ENCODE measurements at places on chromosomes 3 and 15. TPM values are rescaled to one million over a fixed set of nuclear protein-coding genes. Genes with fewer than 3 reads are reported as not detected.

Gene SLC2A2
- not detected for total RNA-seq

Gene PSMA4
- 348 TPM for total RNA-seq

Gene IDH2
- 64.6 TPM for total RNA-seq

Gene IL12A
- 0.82 TPM for total RNA-seq

Gene CCDC54
- total RNA-seq = not detected

Gene PLA2G4E
- not detected for total RNA-seq

Gene LIPC
- not detected for total RNA-seq

Gene DUOXA2
- not detected for total RNA-seq

Gene PTH1R
- total RNA-seq = 1.5 TPM

Gene RETNLB
- total RNA-seq = not detected

Gene ZNF662
- total RNA-seq = not detected

Gene GOLGA8S
- 0.11 TPM for total RNA-seq

Gene MAGEL2
- 4.5 TPM for total RNA-seq

Gene FAM131A
- 15.4 TPM for total RNA-seq

Gene ABI3BP
- total RNA-seq = not detected

Gene MUC4
- 2.0 TPM for total RNA-seq

Gene CMTM8
- 10.5 TPM for total RNA-seq

Gene CP
- total RNA-seq = 2.6 TPM

Gene C3orf22
- total RNA-seq = not detected

Gene ITIH3
- not detected for total RNA-seq

Gene GABRA5
- total RNA-seq = 15.0 TPM

Gene TMC3
- total RNA-seq = not detected

Gene ZNF80
- total RNA-seq = not detected

DNA sequence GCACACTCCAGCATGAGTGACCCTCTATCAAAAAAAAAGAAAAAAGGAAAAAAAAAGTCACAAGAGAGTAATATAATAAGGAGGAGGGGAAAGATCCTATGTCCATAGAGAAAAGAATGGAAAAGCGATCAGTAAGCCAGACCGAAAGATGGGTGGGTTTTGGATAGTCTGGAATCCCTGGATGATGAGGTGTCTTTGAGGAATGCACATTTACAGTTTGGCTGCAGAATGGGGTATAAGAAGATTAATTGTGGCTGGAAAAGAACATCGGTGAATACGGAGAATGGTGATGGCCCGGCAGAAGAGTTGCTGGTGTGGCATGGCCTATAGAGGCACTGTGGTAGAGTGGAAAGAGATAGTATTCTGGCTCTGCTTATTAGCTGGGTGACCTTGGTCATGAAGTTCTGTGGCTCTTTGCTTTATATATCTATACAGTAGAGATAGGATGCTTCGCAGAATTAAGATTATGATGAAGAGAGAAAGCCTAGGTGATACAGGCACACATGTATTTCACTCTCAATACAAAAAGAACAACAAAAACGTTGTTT is 187.9 kb downstream of the AKAP13 start:
- no peak overlapping the region for H3K4me3 ChIP-seq
- H3K27me3 ChIP-seq = no peaks in the 10 kb centered on the region
- no peak overlapping the region for H3K27ac ChIP-seq
- no peak for DNase-seq
- H3K4me1 ChIP-seq = no peaks in the 10 kb centered on the region
- no peaks in the 10 kb centered on the region for H3K36me3 ChIP-seq

DNA sequence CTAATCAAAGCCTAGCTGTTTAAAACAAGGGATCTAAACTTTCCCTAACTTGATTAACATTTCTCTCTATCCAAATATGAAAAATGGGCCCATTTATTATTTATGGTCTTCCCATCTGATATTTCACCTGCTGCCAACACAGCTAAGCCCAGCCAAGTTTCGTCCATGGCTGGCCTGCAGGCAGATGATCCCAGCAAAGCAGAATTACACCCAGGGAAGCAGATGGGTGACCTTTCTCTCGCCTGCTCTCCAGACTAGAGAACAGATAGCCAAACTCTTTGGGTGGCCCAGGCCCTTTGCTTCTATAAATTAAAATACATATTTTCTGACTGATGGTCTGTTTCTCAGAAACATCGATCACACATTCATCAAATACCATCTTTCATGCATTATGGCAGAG is 1038.8 kb downstream of the AGBL1 start:
- H3K36me3 ChIP-seq = no peaks in the 10 kb centered on the region
- H3K27ac ChIP-seq = no peak overlapping the region
- H3K4me3 ChIP-seq = no peak overlapping the region
- H3K27me3 ChIP-seq = no peaks in the 10 kb centered on the region
- no peaks in the 10 kb centered on the region for H3K4me1 ChIP-seq

GRCh38 chr15:34494084-34494399 is 56.4 kb upstream of the GOLGA8A start:
- H3K27me3 ChIP-seq = peaks cover 30% of the 10 kb centered on the region
- H3K36me3 ChIP-seq = no peaks in the 10 kb centered on the region
- no peak for DNase-seq
- no peak overlapping the region for H3K27ac ChIP-seq
- peak overlapping the region; percentile 62 for H3K4me3 ChIP-seq
- H3K4me1 ChIP-seq = peaks cover 2% of the 10 kb centered on the region

GRCh38 chr3:123800362-123800682 is 83.8 kb downstream of the MYLK start:
- no peaks in the 10 kb centered on the region for H3K27me3 ChIP-seq
- H3K27ac ChIP-seq = no peak overlapping the region
- H3K4me1 ChIP-seq = no peaks in the 10 kb centered on the region
- no peak overlapping the region for H3K4me3 ChIP-seq
- H3K36me3 ChIP-seq = no peaks in the 10 kb centered on the region
- no peak for DNase-seq

DNA sequence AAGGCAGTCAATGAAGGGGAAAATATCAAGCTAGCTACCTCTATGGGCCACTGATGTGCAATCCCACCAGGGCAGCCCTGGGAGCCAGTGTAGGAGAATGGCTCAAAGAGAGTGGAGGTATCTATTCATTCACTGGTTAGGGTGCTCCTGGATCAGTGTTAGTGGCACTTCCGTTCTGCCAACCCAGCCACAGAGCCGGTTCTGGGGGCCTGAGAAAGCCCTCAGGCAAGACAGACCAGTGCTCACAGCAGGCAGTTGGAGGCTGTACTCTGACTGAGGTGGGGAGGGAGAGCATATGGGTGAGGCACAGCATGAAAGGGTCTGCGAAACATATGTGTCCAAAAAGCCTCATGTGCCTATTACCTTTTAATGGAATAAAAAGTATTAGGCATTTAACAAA is 109.3 kb downstream of the KCNMB2 start:
- no peak overlapping the region for H3K4me3 ChIP-seq
- H3K36me3 ChIP-seq = no peaks in the 10 kb centered on the region
- no peaks in the 10 kb centered on the region for H3K27me3 ChIP-seq
- H3K4me1 ChIP-seq = no peaks in the 10 kb centered on the region
- DNase-seq = no peak

- H3K4me1 ChIP-seq = no peaks in the 10 kb centered on the region
- peaks cover 2% of the 10 kb centered on the region for H3K36me3 ChIP-seq
- H3K4me3 ChIP-seq = no peak overlapping the region
- H3K27ac ChIP-seq = no peak overlapping the region
Measured at GRCh38 chr3:129330409-129330808, 51.7 kb downstream of the HMCES start.

GRCh38 chr3:8576841-8577571 is 67.6 kb downstream of the SSUH2 start:
- H3K4me3 ChIP-seq = no peak overlapping the region
- H3K27ac ChIP-seq = no peak overlapping the region
- no peaks in the 10 kb centered on the region for H3K36me3 ChIP-seq
- H3K4me1 ChIP-seq = no peaks in the 10 kb centered on the region
- DNase-seq = no peak

DNA sequence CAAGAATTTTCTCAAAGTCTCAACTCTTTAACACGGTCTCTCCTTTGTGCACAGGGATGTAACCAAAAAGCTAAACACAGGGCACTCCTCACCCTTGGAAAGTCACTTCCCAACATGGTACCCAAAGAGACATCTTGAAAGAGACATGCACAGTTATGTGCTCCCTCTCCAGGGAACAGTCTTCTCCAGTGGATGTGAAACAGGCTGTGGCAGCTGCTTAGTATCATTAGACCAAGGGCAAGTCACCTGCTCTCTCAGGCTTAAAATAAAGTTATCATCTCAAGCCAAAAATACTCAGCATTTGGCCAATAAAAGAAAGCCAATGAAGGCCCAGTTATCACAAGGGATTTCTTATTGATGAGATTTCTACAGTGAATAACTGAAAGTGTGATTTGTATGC is 128.3 kb downstream of the WDR76 start:
- H3K27ac ChIP-seq = no peak overlapping the region
- H3K36me3 ChIP-seq = no peaks in the 10 kb centered on the region
- H3K27me3 ChIP-seq = no peaks in the 10 kb centered on the region
- H3K4me3 ChIP-seq = no peak overlapping the region

DNA sequence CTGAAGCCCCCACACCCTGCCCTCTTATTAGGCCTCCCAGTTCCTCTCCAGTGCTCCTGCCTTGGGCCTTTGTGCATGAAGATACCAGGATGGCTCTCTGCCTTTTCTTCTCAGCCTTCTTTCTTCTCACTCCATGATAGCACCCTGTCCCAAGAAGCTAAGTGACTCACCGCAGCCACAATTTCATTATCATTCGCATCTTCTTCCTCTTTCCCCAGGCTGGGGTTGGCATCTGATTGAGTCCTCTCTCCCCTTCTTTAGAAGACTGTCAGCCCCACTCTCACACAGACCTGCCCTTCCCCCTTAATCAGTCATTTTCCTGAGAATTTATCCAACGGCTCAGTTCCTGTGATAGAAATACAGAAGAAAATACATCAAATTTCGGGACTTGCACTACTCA is 102.0 kb downstream of the STAC start:
- H3K4me3 ChIP-seq = no peak overlapping the region
- H3K27ac ChIP-seq = no peak overlapping the region
- H3K27me3 ChIP-seq = no peaks in the 10 kb centered on the region
- no peaks in the 10 kb centered on the region for H3K4me1 ChIP-seq
- no peak for DNase-seq

DNA sequence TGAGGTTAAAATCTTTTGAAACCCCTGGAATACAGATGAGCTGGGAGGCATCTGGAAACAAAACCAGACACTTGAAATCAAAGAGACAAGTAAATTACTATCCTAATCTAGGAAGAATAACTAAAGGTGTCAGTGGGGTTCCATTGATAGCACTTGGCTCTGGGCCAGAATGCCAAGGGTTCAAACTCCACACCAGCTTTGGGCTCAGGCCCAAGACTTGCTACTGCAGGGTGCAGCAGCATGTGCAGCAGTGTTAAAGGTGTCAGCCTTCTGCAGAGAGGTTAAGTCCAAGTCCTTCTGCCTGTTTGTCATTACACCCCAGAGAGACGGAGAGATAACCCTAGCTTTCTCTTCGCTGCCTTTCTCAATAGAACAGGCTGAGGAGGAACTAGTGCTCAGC is 273.9 kb downstream of the TIGIT start:
- no peak overlapping the region for H3K4me3 ChIP-seq
- no peaks in the 10 kb centered on the region for H3K27me3 ChIP-seq
- no peaks in the 10 kb centered on the region for H3K36me3 ChIP-seq

GRCh38 chr3:9399746-9400145 is 2.3 kb downstream of the SETD5 start:
- peak overlapping the region; percentile 67 for H3K27ac ChIP-seq
- DNase-seq = no peak
- peak overlapping the region; percentile 99 for H3K4me3 ChIP-seq

DNA sequence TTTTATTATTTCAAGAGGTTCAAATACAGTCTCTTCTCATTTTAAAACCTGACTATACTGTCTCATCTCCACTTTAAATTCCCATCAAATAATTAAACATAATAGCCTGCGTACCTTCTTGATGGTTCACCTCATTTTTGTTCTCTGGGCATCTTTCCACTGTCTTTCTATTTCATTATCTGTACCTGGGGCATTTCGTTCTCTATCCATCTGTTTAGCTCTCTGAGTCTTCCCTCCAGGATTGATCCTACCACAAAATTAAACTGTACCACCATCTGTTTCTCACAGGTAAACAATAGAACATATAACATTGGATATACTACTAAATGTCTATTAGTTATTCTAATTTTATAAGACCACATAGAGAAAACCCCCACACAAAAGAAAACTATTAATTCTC is 1331.4 kb downstream of the NSUN3 start:
- no peaks in the 10 kb centered on the region for H3K36me3 ChIP-seq
- H3K27ac ChIP-seq = no peak overlapping the region
- H3K4me1 ChIP-seq = no peaks in the 10 kb centered on the region
- no peaks in the 10 kb centered on the region for H3K27me3 ChIP-seq
- H3K4me3 ChIP-seq = no peak overlapping the region

- no peaks in the 10 kb centered on the region for H3K4me1 ChIP-seq
- H3K36me3 ChIP-seq = no peaks in the 10 kb centered on the region
- no peak for DNase-seq
- H3K27me3 ChIP-seq = no peaks in the 10 kb centered on the region
Measured at GRCh38 chr15:44726568-44727484, 9.5 kb upstream of the TRIM69 start.

- no peak overlapping the region for H3K4me3 ChIP-seq
- no peaks in the 10 kb centered on the region for H3K36me3 ChIP-seq
- H3K4me1 ChIP-seq = no peaks in the 10 kb centered on the region
- no peaks in the 10 kb centered on the region for H3K27me3 ChIP-seq
- no peak overlapping the region for H3K27ac ChIP-seq
Measured at GRCh38 chr3:85304360-85304964, 345.7 kb downstream of the CADM2 start.

- H3K4me1 ChIP-seq = peaks cover 3% of the 10 kb centered on the region
- H3K27me3 ChIP-seq = 0 out of 2 replicates have a peak, but pooled peaks cover 2% of the 10 kb centered on the region
- no peak overlapping the region for H3K4me3 ChIP-seq
- no peak overlapping the region for H3K27ac ChIP-seq
Measured at GRCh38 chr15:70576696-70577095, 186.7 kb downstream of the UACA start.

GRCh38 chr3:59774634-59775033 is 724.8 kb upstream of the CFAP20DC start:
- no peak for DNase-seq
- no peaks in the 10 kb centered on the region for H3K36me3 ChIP-seq
- no peaks in the 10 kb centered on the region for H3K4me1 ChIP-seq
- H3K4me3 ChIP-seq = no peak overlapping the region
- no peak overlapping the region for H3K27ac ChIP-seq
- no peaks in the 10 kb centered on the region for H3K27me3 ChIP-seq

DNA sequence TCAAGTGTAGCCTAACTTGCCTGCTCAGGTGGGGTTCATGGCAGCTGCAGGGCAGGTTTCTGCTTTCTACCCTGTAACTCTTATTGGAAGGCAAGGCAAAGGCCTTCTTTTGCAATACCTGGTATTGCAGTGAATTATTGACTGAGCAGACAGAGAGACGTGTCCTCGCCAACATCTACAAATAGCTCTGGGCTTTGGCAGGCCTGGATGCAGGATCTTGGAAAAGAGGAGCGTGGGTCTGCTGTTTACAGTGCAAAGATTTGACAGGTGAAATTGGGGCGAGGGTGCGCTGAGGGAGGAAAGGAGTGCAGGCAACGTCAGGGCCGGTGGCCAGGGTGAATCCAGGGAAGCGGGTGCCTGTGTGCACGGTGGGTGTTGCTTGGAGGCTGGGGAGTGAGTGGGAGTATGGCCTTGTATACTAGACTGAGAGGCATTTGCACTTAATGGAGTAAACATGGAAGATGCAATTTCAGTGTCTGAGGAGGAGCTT is 44.5 kb downstream of the ST6GAL1 start:
- no peaks in the 10 kb centered on the region for H3K27me3 ChIP-seq
- peaks cover 4% of the 10 kb centered on the region for H3K4me1 ChIP-seq
- no peak overlapping the region for H3K27ac ChIP-seq
- no peak for DNase-seq
- H3K36me3 ChIP-seq = 0 out of 2 replicates have a peak, but pooled peaks cover 4% of the 10 kb centered on the region
